ENCODE measurements at places on chromosomes 5 and 9.
A peak's percentile ranks its signal among the peaks of the same experiment; 100 is the strongest.

DNA sequence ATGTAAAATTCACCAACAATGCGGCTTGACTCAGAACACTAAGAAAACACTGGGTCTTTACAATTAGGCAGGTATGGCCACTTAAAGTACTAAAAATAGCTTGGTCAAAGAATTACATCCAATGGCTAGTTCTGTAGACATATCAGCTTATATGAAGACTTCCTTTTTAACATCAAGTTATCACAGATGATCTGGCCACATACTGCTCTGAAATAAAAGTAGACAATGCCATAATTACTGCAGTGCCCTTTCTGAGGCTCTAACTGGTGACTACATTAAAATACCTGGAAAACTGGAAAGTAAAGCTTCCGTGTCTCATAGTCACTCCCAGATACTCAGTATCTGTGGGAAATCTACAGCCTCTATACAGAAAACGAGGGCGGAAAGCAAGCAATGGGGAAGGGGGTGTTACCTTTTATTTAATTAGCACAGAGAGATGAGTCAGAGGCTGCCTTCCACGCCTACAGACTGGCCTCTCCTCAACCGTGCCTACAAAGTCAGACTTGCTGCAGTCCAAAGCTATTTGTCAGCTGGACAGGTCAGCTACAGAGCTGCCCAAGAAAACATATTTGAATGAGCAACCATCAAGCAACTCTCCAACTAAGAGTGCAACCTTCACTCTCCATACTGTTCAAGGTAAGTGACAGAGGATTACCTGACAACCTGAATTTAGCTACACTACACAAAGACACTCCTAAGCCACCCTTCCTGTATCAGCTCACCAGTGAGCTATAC lies 8.7 kb downstream of the SERINC5 start:
- DNase-seq: peak; percentile 49
- H3K27me3 ChIP-seq: no peaks in the 10 kb centered on the region
- peaks cover 38% of the 10 kb centered on the region for H3K36me3 ChIP-seq
- H3K4me3 ChIP-seq: peak overlapping the region; percentile 60
- peaks cover 65% of the 10 kb centered on the region for H3K4me1 ChIP-seq

DNA sequence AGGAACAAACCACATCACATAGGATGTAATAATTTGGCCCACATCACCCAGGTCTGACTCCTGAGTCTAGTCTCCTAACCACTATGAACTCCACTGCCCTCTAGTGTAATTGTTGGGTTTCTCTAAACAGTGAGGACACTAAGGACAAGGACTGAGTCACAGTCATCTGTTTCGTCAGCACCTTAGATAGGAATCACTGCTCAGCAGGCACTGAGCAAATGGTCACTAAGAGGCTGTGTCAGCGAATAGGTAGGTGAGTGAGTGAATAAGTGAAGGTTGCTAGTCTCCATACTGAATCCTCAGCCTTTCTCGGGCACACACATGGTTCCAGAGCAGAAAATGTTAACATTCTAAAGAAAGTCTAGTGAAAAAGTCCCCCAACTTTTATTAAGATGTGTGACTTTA lies 278.6 kb downstream of the SPOCK1 start:
- H3K4me1 ChIP-seq: no peaks in the 10 kb centered on the region
- no peak overlapping the region for H3K27ac ChIP-seq
- no peak for DNase-seq
- H3K27me3 ChIP-seq: peaks cover 23% of the 10 kb centered on the region
- no peak overlapping the region for H3K4me3 ChIP-seq

GRCh38 chr9:77595426-77596095 lies 52.6 kb downstream of the GNA14 start:
- H3K4me1 ChIP-seq: peaks cover 11% of the 10 kb centered on the region
- no peaks in the 10 kb centered on the region for H3K27me3 ChIP-seq
- no peak overlapping the region for H3K27ac ChIP-seq
- DNase-seq: no peak

DNA sequence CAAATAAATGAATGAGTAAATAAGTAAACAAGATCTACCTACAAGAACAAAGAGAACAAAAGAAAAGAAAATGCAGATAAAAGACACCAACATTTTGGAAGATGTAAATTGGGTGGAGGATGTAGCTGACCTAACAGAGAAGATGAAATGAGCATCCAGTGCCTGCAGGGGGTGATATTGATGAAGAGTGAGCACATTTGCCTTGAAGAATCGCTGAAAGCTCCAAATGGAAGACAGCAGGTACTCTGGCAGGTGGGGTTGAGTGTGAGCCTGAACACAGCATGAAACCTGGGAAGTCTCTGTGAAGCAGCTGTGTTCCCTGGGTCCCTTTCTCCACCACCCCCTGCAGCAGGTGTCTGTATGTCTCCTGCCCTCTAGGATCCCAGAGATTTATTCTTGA lies 125.6 kb downstream of the NXNL2 start:
- DNase-seq: peak; percentile 3
- H3K4me3 ChIP-seq: no peak overlapping the region
- no peak overlapping the region for H3K27ac ChIP-seq
- no peaks in the 10 kb centered on the region for H3K36me3 ChIP-seq
- H3K4me1 ChIP-seq: no peaks in the 10 kb centered on the region

GRCh38 chr9:94676446-94677131 lies 37.3 kb upstream of the FBP1 start:
- H3K4me1 ChIP-seq: peaks cover 1% of the 10 kb centered on the region
- H3K27me3 ChIP-seq: peaks cover 7% of the 10 kb centered on the region
- H3K4me3 ChIP-seq: no peak overlapping the region
- no peak overlapping the region for H3K27ac ChIP-seq
- DNase-seq: no peak

DNA sequence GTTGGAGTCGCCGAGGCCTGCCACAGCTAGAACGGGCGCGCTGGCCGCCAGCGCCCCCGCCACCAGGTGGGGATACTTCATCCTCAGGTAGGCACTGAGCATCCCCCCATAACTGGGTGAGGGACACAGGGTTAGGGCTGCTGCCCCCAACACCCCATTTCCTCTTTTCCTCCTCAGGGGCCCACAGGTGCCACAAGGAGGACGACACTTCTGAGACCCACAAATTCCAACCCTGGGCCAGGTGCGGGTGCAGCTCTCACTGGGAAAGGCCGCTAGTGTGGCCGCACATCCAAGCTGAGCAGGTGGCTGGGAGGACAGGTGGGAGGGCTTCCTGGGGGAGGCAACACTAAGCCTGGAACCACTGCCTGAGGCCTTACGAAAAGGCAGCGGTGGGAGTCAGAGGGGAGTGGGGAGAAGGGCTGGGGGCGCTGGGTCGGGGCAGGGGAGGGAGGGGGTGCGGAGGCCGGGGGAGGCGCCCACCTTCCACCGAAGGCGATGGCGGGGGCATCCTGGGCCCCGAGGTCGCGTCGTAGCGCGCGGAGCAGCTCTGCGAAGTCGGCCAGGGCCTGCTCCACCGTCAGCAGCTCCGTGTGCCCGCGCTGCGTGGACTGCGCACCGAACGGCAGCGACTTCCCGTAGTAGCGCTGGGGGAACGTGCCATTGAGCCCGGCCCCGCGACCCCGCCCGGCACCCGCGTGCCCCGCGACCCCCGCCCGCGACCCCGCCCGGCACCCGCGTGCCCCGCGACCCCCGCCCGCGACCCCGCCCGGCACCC lies 961 bp downstream of the DPP7 start:
- H3K36me3 ChIP-seq: peaks cover 11% of the 10 kb centered on the region
- H3K27ac ChIP-seq: peak overlapping the region; percentile 84
- DNase-seq: peak; percentile 46
- H3K4me1 ChIP-seq: peaks cover 6% of the 10 kb centered on the region
- H3K4me3 ChIP-seq: peak overlapping the region; percentile 83

DNA sequence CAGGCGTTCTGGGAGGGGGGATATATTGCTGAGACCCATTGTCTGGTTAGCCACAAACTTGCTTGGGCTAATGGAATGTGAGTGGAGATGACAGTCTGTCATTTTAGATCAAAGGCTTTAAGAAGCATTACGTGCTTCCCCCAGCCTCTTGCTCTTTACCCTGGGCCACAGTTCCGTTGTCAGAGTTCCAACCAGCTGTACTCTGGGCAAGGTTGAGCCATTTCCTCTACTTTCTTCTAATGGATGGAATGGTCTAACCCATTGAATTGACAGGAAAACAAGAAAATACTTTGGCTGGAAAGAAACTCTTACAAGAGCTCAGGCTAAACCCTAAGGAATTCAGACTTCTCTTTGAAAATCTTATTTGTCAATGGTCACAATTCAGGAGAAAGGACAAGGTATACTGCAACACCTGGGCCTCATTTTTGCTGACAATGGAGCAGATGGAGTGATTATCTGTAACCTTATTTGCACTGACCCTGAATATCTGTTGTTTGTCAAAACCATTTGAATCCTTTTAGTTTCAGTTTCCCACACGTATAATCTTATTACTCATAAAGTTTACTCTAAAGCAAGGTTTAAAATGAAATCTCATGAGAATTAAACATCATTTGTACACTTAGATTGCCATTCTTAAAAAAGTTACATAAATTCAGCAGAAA lies 231.4 kb downstream of the PDE4D start:
- H3K4me3 ChIP-seq: no peak overlapping the region
- H3K27ac ChIP-seq: no peak overlapping the region
- H3K4me1 ChIP-seq: peaks cover 6% of the 10 kb centered on the region

GRCh38 chr9:111833941-111834340 lies 39.2 kb upstream of the SHOC1 start:
- no peak for DNase-seq
- no peaks in the 10 kb centered on the region for H3K36me3 ChIP-seq
- H3K27me3 ChIP-seq: peaks cover 8% of the 10 kb centered on the region
- no peak overlapping the region for H3K4me3 ChIP-seq
- no peaks in the 10 kb centered on the region for H3K4me1 ChIP-seq
- H3K27ac ChIP-seq: no peak overlapping the region

DNA sequence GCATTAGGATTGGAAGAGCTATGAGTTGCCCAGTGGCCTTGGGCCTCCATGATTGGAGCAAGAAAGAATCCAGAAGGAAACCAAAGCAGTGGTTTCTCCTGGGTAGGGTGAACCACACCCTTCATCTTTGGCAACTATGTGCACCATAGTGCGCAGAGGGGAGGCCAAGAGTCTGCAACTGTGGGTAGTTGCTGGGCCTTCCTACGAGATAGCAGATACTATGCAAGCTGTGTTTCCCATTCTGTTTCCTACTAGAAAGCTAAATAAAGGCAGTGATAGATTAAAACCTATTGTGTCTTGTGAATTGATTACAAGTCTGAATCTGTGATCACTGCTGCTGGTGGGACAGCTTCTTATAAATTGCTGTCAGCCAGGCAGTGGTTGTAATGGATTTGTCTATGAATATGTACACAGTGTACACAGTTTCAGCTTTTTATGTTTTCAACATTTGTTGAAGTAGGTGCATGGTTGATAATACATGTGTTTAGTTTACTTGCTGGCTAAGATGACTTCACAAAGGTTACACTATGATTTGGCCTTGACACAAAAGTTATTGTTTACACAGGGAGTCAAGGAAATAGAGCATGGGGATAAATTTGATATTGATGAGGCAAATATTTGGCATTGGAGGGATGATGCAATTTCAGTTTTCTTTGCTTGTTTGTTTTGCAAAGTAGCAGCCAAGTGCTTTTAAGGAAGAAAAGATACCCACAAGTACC lies 23.7 kb upstream of the PDE8B start:
- peaks cover 25% of the 10 kb centered on the region for H3K27me3 ChIP-seq
- H3K4me3 ChIP-seq: no peak overlapping the region
- H3K27ac ChIP-seq: no peak overlapping the region
- DNase-seq: no peak
- H3K4me1 ChIP-seq: peaks cover 1% of the 10 kb centered on the region

GRCh38 chr5:125398466-125398865 lies 652.0 kb upstream of the ZNF608 start:
- no peak overlapping the region for H3K27ac ChIP-seq
- H3K36me3 ChIP-seq: no peaks in the 10 kb centered on the region
- DNase-seq: no peak
- no peak overlapping the region for H3K4me3 ChIP-seq

DNA sequence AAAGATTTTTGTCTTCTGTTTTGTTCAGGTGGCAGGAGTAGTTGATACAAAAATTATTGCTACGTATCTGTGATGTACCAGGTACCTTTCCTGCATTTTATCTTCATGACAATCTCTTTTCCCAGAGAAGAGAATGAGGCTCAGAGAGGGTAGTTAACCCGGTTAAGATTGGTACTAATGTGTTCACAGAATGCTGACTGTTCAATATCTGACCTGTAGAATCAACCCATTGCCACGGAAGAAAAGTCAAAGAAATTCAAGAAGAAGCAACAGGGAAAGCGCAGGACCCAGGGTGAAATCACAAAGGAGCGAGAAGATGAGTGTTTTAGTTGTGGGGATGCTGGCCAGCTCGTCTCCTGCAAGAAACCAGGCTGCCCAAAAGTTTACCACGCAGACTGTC lies 11.8 kb downstream of the RAB24 start:
- H3K27ac ChIP-seq: peak overlapping the region; percentile 4
- no peaks in the 10 kb centered on the region for H3K27me3 ChIP-seq
- H3K4me3 ChIP-seq: no peak overlapping the region
- peaks cover 22% of the 10 kb centered on the region for H3K36me3 ChIP-seq

DNA sequence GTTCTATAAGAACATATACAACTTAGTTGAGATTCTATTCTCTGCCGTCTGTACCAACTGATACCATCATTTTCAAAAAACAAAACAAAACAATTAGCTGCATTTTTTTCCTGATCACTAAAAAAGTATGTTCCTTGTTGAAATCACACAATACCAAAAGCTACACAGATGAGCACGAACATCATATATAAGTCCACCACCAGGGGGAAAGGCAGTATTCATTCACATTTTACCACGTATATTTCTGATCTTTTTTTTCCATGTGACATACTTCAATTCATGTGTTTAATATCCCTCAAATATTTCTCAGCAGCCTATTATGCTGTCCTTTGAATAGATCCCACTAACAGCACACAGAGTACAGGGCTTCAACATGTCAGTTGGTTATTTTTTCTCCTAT lies 40.6 kb downstream of the IRX2 start:
- H3K4me1 ChIP-seq: no peaks in the 10 kb centered on the region
- DNase-seq: no peak
- no peak overlapping the region for H3K27ac ChIP-seq
- H3K36me3 ChIP-seq: no peaks in the 10 kb centered on the region

DNA sequence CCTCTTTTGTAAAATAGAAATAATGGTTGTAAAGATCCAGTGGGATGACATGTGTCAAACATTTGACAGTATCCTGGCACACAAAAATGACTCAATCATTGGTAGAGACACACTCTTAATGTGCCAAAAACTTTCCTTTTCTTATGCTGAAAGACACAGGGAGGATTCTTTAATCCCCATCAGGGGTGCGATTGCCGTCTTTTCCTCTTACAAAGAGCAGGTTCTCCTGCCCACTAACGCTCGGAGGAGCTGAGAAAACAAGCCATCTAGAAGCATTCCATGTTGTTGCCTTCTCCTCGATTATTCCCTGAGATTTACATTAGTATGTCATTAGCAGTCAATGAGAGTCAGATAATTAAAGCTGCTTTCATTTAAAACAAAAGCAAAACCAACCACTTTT lies 342.6 kb upstream of the CCNH start:
- peaks cover 8% of the 10 kb centered on the region for H3K27me3 ChIP-seq
- DNase-seq: no peak
- no peaks in the 10 kb centered on the region for H3K36me3 ChIP-seq
- no peak overlapping the region for H3K4me3 ChIP-seq
- H3K4me1 ChIP-seq: no peaks in the 10 kb centered on the region
